ENCODE measurements at places on chromosomes 12 and 14. TPM values are rescaled to one million over a fixed set of nuclear protein-coding genes. Genes with fewer than 3 reads are reported as not detected.

The GRIP1 gene
- 0.48 TPM for total RNA-seq

The REC8 gene
- total RNA-seq, result 2.9 TPM

- H3K4me1 ChIP-seq, result no peaks in the 10 kb centered on the region
- H3K4me3 ChIP-seq, result no peak overlapping the region
- no peaks in the 10 kb centered on the region for H3K27me3 ChIP-seq
- no peaks in the 10 kb centered on the region for H3K36me3 ChIP-seq
- H3K27ac ChIP-seq, result no peak overlapping the region
These were observed 127.6 kb downstream of the ANO6 start for GRCh38 chr12:45343269-45344051.

DNA sequence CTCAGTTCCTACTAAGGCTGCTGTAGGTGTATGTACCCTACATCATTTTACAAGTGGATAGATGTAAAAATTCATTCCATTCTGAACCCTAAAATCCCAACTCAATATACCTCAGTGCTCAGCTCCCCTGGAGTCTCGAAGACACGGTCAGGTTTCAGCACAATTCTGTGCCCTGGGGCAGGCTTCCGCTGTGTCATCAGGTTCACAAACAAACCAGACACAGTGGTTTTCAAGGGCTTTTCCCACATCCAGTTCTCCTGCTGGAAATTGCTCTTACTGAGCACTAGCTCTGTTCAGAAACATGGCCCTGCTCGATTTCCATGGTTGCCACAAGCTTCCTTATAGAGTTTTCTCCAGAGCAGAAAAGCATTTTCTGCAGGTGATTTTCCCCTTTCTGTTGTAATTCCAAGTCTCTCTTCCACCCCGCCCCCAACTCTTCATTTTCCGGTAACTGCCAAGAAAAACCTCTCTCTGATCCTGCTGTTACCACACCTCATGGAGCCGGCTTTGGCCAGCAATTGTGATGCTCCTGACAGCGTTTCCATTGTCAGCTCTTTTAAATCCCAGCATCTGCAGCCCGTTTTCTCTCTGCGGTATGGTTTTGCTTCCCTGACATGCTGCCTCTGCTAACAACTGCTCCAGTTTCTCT, 483.0 kb upstream of the CCDC196 start:
- H3K27ac ChIP-seq, result no peak overlapping the region
- no peaks in the 10 kb centered on the region for H3K4me1 ChIP-seq
- H3K36me3 ChIP-seq, result no peaks in the 10 kb centered on the region
- DNase-seq, result no peak
- H3K4me3 ChIP-seq, result no peak overlapping the region

DNA sequence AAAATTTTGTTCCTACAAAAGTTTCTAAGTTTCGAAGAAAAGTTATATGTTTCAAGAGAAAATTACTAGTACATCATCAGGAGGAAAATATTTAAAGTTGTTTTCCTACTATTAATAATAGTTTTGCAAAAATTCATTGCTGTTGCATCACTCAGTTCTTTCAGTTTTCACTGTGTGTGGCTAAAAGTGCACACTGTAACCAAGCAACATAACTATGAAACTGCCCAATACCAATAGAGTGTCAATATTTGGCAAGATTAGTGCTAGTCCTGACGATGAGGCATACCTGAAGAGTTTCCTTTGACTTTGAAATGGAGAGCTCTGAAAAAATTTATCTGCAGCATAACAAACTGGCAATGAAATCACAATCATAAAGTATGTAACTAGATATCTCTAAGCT, 194.3 kb downstream of the CPNE8 start:
- no peak for DNase-seq
- no peaks in the 10 kb centered on the region for H3K27me3 ChIP-seq
- no peak overlapping the region for H3K27ac ChIP-seq
- no peak overlapping the region for H3K4me3 ChIP-seq
- no peaks in the 10 kb centered on the region for H3K36me3 ChIP-seq

DNA sequence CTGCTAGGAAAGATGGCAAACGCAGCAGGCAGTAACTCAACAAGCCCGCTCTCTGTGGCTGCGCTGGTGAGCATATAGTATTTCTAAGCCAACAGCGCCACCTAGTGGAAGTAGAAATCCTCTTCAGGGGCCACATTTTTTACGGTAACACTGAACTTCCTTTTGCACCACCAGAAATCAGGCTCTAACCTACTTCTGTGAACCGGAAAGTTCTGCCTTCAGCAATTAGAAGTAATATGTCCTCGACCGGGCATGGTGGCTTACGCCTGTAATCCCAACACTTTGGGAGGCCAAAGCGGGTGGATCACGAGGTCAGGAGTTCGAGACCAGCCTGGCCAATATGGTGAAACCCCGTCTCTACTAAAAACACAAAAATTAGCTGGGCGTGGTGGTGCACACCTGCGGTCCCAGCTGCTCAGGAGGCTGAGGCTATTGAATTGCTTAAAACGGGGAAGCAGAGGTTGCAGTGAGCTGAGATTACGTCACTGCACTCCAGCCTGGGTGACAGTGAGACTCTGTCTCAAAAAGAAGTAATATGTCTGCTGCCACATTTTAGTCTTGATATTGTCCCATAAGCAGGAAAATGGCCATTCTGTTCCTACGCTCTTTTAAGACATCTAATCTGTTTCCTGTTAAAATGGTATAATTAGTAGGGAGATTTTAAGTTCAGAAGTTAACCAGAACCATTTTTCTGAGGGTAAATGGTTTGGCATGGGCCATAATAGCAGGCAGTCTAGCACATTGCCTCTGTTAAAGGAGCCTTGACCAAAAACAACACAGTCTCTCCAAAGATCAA, 26.8 kb downstream of the APOBEC1 start:
- no peaks in the 10 kb centered on the region for H3K27me3 ChIP-seq
- no peaks in the 10 kb centered on the region for H3K36me3 ChIP-seq
- no peaks in the 10 kb centered on the region for H3K4me1 ChIP-seq

GRCh38 chr12:96247563-96247962, 53.4 kb downstream of the ELK3 start:
- no peaks in the 10 kb centered on the region for H3K36me3 ChIP-seq
- H3K4me1 ChIP-seq, result no peaks in the 10 kb centered on the region
- DNase-seq, result no peak
- H3K27me3 ChIP-seq, result no peaks in the 10 kb centered on the region
- H3K4me3 ChIP-seq, result no peak overlapping the region
- no peak overlapping the region for H3K27ac ChIP-seq

GRCh38 chr12:127052511-127053232, 1214.3 kb upstream of the TMEM132C start:
- no peaks in the 10 kb centered on the region for H3K4me1 ChIP-seq
- H3K27ac ChIP-seq, result no peak overlapping the region
- DNase-seq, result no peak
- no peaks in the 10 kb centered on the region for H3K27me3 ChIP-seq
- H3K36me3 ChIP-seq, result no peaks in the 10 kb centered on the region

- no peak overlapping the region for H3K4me3 ChIP-seq
- no peak overlapping the region for H3K27ac ChIP-seq
- no peaks in the 10 kb centered on the region for H3K27me3 ChIP-seq
- no peak for DNase-seq
- no peaks in the 10 kb centered on the region for H3K36me3 ChIP-seq
- H3K4me1 ChIP-seq, result no peaks in the 10 kb centered on the region
These were observed 412.5 kb downstream of the RMST start for GRCh38 chr12:97875064-97875463.

- no peaks in the 10 kb centered on the region for H3K36me3 ChIP-seq
- H3K4me1 ChIP-seq, result peaks cover 2% of the 10 kb centered on the region
- H3K27me3 ChIP-seq, result no peaks in the 10 kb centered on the region
- H3K4me3 ChIP-seq, result no peak overlapping the region
These were observed 369.4 kb downstream of the GALC start for GRCh38 chr14:87623616-87624015.

Data from breast epithelium (tissue), 4 donors.